ENCODE measurements at places on chromosomes 1 and 21.

GRCh38 chr1:221284028-221284427 is 404.8 kb downstream of the HLX start:
- no peak for DNase-seq

DNA sequence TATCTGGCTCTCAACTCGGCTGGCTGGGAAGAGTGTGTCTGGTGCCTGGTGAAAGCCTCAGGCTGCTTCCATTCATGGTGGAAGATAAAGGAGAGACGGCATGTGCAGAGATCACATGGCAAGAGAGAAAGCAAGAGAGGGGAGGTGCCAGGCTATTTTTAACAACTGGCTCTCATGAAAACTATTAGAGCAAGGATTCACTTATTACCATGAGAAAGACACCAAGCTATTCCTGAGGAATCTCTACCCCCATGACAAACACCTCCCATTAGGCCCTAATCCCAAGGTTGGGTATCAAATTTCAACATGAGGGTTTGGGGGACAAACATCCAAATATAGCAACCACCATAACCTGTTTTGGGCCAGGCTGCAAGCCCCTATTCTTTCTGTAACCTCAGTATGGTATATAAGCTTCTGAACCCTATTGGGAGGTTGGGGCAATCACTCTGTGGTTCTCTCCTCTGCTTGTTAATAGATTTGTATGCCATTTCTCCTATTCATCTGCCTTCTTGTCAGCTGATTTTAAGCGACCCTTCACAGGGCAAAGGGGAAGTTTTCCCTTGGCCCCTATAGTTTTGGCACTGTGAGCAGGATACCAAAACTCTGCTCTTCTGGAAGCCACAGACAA is 179.0 kb upstream of the TNR start:
- no peak for DNase-seq

GRCh38 chr1:203271018-203271743 is 34.1 kb upstream of the BTG2 start:
- no peak for DNase-seq

DNA sequence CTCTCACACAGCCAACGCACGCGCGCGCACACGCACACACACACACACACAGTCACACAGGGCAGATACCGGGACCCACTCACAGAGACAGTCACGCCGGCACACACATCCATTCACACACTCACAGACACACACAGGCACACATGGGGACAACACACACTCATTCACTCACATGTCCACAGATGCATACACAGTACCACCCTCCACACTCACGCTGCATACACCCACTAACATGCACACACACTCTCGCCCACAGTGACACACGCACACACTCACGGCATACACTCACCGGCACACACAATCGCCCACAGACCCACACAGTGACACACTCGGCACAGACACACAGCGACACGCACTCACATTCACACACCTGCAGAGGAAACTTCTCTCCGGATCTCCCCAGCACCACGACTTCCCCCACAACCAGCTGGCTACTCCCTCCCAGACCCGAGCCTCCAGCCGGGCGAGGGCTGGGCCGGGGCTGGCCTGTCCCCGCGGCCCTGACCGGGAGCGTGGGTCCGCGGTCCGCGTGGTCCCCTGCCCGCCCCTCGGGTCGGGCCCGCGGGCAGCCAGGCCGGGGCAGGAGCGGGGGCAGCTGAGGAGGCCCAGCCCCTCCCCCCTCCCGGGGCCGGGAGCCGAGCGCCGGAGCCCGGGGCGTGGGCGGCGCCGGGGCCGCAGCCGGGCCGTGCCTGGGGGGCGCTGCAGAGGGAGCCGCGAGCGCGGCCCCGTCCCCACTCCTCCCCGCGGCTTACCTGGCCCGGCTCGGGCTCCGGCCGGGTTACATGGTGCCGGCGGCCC is 552 bp downstream of the DLGAP3 start:
- no peak for DNase-seq

- DNase-seq: no peak
Observed at GRCh38 chr1:212013672-212014071, 21.7 kb downstream of the INTS7 start.

DNA sequence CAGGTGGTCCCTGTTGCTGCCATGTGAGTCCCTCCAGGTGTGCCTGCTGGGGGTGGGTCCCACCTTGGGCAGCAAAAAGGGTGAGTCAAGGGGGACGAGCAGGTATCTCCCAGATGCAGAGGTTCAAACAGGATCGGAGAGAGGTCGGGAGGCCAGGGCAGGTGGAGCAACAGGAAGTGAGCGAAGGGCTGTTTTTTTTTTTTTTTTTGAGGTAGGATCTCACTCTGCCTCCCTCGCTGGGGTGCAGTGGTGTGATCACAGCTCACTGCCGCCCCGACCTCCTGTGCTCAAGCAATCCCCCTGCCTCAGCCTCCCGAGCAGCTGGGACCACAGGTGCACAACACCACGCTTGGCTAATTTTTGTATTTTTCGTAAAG is 39.4 kb downstream of the SLC2A7 start:
- DNase-seq: no peak

GRCh38 chr1:71650119-71650518 is 569.3 kb upstream of the ZRANB2 start:
- DNase-seq: no peak

- DNase-seq: no peak
Observed at GRCh38 chr1:43963006-43963405, 6.8 kb upstream of the DPH2 start.

DNA sequence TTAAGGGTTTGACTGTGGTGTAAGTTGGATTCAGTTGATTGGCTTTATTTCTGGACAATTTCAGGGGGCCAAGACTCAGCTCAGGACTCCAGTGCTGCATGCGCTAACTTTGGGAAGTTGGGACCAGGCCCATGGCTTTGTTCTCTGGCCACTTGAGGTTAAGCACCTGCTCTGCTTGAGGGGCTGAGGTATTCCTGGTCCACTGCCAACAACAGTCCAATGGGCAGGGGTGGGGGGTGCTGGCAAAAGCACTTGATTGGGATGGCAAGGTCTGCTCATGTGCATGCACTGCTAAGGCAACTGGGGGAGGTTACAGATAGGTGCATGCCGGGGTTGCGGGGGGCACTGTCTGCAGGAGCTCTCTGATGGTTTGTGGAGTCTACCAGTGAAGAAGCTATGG is 52.6 kb upstream of the ASB17 start:
- DNase-seq: no peak

DNA sequence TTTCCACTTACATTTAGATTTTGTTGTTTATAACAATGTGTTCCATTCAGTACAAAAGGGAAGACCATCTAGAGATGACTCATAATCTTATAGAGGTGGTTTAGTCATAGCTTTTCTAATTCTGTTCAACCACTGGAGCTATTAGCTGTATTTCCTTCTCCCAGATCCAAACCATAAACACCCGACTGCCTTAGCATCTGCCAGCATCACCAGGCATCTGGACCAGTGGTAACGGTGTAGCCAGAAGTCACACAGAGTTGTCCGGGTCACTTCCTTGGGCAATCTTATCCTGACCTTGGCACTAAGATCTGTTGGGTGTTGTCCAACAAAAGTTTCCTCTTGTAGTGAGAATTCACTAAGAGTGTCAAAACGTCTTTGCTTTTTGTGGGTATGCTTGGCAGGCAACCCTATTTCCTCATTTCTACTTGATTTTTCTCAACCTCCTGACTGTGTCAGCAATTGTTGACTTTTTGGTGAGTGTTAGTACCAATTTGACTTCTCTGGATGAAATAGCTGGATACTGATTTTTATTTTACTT is 372.1 kb upstream of the B3GALT2 start:
- DNase-seq: no peak

- no peak for DNase-seq
Observed at GRCh38 chr1:229641306-229641705, 15.3 kb downstream of the URB2 start.

- no peak for DNase-seq
Observed at GRCh38 chr1:33030575-33030974, 6.1 kb downstream of the AK2 start.

- no peak for DNase-seq
Observed at GRCh38 chr1:2975466-2976179, 45.6 kb upstream of the ACTRT2 start.

Data from activated CD8-positive, alpha-beta memory T cell treated with anti-CD3 and anti-CD28 coated beads for 1 hour (primary cell).